ENCODE measurements at places on chromosomes 16 and 17.

DNA sequence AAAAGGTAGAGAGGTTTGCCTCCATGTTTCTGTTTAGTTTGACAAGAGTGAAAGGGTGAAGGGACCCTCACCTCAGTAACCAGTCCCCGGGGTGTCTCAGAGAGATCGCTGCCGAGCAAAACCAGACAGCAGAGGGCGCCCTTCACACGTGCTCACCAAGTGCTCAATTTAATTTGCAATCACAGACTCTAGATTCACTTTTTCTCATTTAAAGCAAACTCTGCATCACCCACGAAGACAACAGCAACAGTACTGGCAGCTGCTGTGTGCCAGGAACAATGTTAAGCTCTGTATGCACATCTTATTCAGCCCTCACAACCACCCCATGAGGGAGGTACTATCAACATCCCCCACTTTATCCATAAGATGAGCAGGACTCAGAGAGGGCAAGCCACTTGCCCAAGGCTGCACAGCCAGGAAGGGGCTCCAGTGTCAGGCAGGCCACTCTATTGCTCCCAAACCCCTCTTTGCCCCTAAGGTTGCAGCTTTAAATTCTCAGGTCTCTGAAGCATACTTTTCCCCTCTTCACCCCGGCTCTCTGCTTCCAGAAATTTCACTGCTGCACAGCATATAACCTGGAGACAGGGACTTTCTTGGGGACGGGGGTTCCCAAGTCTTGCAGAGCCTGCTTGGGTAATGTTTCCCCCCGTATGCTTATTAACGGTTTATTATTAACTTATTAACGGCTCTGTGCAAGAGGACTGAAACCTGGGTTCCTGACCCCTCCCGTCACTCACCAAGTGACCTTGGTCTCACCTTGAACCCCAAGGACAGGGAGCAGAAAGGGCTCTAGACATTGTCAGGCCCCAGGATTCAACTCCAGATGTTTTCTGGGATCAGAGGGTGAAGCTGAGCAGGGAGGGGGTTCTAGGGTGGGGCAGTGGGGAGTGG lies 70.9 kb downstream of the CNGB1 start:
- DNase-seq, result peak; percentile 54

- DNase-seq, result peak; percentile 86
These were observed 54.4 kb downstream of the PITPNC1 start for GRCh38 chr17:67431249-67432015.

- DNase-seq, result peak; percentile 7
These were observed 474.3 kb upstream of the TOM1L1 start for GRCh38 chr17:54426296-54426886.

- DNase-seq, result no peak
These were observed 24.3 kb downstream of the TMEM238L start for GRCh38 chr17:10779609-10780008.

- DNase-seq, result no peak
These were observed 63.9 kb upstream of the RPH3AL start for GRCh38 chr17:416293-417206.

- no peak for DNase-seq
These were observed 22.2 kb upstream of the C17orf113 start for GRCh38 chr17:42072323-42073187.

- DNase-seq, result no peak
These were observed 19.9 kb downstream of the DHRS7C start for GRCh38 chr17:9771465-9771864.

DNA sequence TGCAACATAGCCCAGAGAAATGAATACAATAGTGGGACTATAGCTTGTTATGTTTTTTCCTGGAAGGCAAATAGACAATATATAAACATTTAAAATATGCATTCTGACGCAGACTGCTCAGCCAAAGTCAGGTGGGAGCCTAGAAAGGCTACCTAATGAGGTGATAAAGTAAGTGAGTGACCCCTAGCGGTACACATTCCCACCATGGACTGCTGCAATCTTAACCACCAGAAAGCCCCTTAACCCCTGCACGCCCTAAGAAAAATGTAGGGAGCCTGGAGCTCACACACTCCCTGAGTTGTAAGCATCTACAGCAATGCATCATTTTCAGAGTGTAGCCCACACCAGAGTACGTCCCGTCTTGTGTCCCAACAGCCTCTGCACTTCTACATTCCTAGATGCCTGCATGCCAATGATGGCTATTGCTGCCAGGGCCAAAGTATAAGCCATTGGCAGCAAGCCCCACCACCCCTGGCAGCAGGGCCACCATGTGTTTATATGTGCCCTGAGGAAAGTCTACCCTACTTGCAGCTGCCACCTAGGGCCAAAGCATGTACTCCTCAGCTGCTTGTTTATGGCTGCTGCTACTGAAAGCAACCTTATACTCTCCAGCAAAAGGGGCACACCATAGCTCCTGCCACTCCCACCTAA lies 127.6 kb downstream of the KIF2B start:
- DNase-seq, result no peak

- DNase-seq, result peak; percentile 88
These were observed at the start of gene MTSS2 for GRCh38 chr16:70685938-70686375. TSS of gene MTSS2 (minus strand) at chr16:70686053. CDS start at chr16:70685791, 262 bp downstream.

GRCh38 chr17:34140006-34140405 lies 115.1 kb upstream of the CCL2 start:
- DNase-seq, result no peak

DNA sequence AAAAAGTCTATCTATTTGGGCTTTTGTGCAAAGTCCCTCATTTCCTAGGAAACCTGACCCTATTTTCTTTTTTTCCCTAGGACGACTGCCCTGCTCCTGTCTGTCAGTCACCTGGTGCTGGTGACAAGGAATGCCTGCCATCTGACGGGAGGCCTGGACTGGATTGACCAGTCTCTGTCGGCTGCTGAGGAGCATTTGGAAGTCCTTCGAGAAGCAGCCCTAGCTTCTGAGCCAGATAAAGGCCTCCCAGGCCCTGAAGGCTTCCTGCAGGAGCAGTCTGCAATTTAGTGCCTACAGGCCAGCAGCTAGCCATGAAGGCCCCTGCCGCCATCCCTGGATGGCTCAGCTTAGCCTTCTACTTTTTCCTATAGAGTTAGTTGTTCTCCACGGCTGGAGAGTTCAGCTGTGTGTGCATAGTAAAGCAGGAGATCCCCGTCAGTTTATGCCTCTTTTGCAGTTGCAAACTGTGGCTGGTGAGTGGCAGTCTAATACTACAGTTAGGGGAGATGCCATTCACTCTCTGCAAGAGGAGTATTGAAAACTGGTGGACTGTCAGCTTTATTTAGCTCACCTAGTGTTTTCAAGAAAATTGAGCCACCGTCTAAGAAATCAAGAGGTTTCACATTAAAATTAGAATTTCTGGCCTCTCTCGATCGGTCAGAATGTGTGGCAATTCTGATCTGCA lies 12.9 kb downstream of the TMEM98 start:
- no peak for DNase-seq

- no peak for DNase-seq
These were observed 20.1 kb upstream of the ZNF423 start for GRCh38 chr16:49875806-49876715.

DNA sequence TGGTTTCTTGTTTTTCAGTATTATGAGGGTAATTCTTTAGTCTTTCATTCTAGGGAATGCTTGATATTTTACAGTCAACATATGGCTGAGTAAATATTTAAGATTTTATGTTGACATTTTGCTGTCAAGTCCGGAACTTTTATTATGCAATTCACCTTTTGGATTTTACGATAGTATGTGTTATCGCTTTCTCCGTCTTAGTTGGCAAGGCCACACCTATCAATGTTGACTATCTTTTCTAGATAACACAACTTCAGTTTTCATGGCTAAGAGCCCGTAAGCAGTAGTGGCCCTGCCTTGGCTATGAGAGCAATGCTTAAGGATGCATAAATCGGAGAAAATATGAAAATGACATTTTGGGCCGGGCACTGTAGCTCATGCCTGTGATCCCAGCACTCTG lies 39.5 kb upstream of the CDH13 start:
- DNase-seq, result no peak

DNA sequence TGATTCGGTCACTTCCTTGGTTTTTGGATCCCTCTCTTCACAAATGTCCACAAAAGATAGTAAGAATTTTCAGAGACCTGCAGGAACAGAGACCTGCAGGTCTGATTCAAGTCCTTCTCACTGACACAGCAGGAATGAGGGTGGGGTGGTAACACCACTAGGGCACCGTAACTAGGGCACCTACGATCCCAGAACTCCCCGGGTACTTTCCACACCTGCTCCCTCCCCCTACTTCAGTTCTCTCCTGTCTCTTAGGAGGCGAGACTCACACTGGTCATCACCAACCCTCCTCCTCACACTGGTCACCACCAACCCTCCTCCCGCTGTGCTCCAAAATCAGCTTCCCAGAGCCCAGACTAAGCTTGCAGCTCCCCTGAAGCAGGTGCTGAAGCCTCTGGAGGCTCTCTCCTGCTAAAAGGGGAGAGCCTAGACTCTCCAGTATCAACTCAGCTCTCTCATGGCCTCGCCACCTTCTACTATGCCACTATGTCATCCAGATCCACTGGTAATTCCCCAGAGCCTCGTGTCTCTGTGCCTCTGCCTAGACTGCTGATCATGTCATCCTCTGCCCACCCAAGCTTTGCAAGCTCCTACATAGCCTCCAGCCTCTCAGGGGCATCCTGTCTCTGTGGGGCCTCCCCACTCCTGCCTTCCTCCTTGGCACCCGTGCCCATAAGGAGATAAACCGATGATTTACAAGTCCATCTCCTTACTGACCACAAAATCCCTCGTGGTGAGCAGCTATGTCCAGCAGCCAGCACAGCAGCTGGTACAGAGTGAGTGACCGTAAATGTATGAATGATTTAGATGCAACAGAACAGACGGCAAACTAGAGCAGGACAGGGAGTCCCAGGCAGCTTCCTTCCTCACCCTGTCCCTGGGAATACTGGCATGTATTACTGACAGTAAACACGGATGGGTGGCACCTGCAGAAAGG lies 63.4 kb upstream of the GSG1L start:
- no peak for DNase-seq

GRCh38 chr17:9368631-9369030 lies 207.0 kb downstream of the STX8 start:
- no peak for DNase-seq

DNA sequence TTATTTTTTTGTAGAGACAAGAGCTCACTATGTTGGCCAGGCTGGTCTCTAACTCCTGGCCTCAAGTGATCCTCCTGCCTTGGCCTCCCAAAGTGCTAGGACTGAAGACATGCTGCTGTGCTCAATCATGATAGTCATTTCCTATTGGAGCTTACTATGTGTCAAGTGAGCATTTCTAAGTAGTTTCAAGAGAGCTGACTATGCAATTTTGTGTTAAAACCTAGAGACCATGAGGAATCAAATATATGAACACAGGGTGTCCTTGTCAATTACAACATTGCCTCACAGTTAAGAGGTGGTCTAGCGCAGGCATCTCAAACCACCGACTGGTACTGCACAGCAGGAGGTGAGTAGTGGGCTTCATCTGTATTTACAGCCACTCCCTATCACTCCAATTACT lies 37.8 kb downstream of the MYH11 start:
- DNase-seq, result no peak

GRCh38 chr17:66944351-66945146 lies 20.0 kb upstream of the CACNG4 start:
- DNase-seq, result no peak

DNA sequence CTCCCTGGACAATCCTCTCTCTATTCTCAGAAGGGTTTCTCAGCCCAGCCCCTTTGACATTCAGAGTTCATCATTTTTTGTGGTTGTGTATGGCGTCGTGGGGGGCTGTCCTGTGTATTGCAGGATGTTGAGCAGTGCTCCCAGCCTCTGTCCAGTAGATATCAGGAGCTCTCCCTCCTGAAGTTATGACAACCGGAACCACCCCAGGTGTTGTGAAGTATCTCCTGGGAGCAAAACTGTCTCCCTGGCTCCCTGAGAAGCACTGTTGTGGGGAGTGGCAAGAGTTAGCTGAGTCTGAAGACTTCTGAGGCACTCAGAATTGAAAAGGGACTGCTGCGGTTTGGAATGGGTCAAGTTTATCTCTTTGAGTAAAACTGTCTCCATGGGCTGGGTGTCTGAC lies 55.9 kb upstream of the MGAT5B start:
- no peak for DNase-seq

DNA sequence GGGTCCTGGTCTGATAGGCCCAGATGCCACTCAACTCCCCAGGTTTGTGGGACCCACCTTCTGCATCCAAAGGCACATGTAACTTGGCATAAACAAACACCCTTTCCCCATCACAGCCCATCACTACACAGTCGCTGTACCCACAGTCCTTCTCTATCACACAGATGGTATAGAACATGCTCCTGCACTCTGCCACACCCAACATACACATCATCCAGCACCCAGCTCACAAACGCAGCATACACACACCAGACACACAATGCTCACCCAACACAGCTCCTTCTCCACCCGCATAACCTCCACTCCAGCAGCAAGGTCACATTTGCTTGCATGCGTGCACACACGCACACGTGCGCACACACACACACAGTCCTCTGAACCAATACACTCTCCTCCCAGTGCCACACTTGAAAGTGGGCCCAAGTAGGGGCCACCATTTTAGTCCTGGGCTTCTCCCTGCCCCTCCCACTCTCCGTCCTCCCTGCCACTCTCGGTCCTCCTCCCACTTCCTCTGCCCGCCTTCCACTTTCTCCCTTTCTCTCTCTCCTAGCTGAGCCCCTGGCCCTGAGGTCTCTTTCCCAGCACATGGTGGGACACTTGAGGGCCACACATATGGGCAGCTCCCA lies 8.5 kb upstream of the TMEM92 start:
- peak; percentile 49 for DNase-seq

- no peak for DNase-seq
These were observed 48.8 kb downstream of the RPA1 start for GRCh38 chr17:1878419-1879121.

DNA sequence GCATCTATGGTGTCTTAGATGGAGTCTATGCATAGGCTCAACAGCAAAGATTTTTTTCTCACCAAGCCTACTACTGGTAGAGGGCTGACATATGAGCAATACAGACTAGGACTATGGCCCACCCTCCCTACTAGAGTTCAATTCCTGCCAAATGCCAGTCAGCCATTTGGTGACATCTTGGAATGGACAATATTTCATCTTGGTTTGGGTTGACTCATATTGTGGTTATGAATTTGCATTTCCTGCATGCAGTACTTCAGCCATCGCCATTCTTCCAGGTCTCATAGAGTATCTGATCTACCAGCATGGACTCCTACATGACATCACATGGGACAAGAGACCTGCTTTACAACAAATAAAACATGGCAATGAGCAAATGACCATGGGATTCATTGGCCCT lies 778.1 kb upstream of the SOX9 start:
- peak; percentile 18 for DNase-seq

DNA sequence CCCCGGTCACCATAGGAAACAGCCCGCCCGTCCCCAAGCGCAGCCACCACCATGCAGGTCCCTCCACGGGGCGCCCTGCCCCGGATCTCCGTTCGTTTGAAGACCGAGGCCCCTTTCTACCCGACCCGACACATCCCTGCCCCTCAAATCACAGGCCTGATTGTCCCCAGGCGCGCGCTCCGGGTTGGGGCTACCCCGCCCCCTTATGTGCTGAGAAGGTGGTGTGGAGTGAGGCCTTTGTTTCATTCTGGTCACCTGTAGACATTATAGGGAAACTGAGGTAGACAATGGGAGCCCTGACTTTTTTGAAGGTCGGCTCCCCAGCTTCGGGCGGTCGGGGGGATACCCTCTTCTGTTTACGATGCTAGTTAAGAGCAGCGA lies 763 bp upstream of the ACTG1 start:
- peak; percentile 78 for DNase-seq

GRCh38 chr17:2266045-2266864 lies 37.3 kb downstream of the SMG6 start:
- DNase-seq, result no peak

Measured in fibroblast of skin of back (primary cell).